ENCODE measurements at places on chromosomes 7 and 10. TPM values are rescaled to one million over a fixed set of nuclear protein-coding genes. Genes with fewer than 3 reads are reported as not detected.

DNA sequence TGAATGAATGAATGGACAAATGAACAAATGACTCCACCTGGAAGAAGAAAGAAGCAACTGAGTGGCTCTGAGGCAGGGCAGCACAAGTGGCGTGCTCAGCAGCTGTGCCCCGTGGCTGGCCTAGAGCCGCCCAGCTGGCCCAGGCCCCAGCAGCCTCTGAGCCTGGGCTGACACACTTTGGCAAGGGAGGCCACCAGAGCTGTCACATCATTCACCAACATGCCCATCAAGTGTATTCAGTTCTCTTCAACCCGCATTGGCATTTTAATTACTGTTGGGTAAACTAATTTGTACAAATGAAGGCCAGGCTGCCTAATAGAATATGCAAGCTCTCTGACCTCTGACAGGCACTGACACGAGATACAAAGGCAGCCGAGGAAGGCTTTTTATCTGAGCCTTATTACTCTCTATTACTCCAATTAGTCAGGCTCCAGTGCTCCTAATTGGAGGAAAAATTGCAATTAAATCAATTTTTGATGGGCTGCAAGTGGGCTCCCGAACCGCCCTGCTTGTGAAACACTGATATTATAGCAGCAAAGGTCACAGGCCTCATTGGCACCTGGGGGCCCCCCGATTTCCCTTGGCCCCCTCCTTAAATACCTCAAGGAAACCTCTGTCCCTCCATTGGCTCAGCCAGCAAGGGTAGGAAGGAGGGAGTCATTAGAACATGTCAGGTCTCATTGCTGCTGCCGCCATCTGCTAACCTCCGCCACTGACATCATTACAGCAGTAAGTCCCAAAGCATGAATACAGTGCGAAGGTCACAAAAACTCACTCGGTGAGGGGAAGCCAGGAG lies 41.9 kb downstream of the DPCD start:
- no peak for DNase-seq

- no peak for DNase-seq
Observed at GRCh38 chr7:159201722-159202330, 57.2 kb upstream of the VIPR2 start.

DNA sequence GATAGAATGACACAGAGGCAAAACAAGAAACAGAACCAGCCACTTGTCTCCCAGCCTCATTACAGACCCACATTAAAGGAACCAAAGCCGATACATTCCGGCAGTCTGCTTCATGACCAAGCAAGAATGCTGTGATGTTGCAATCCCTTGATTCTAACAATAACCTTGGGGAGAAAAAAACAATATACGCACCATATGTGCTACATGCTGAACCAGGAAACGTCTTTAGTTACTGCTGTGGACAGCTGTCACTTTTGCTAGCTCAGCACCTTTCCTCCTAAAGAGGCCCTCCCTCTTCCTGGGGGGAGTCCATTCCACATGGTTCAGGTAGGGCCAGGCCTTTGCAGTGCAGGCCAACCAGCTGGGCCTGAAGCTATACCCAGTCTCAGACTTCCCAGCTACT lies 79.1 kb downstream of the PRTFDC1 start:
- no peak for DNase-seq

DNA sequence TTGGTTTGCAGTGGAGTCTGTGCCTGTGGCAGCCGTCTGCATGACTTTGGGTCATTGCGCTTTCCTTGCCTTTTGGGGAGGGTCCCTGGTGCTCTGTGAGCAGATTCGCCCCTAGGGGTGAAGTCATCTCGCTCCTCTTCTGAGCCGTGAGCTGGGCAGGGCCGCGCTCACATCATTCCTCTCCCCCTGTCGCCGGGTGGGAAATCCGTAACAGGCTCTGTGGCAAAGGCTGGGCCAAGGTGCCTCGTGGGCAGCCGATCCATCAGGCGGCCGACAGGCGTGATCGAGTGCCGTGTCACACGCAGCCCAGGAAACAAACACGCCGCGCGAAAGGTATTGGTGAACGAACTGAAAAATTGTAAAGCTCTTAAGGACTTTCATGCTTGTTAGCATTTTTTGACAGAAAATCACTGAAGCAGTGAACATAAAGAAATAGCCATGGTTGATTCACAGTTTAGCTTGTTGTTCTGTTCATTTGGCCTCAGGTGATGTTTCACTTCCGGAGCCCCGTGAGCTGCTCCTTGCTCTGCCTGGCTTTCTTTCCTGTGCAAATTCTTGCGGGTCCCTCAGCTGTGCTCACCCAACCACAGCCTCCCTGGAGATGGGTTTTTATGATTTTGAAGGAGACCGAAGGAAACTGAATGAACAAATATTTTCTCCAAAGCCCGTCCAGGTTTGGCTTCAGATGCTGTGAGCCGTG lies 122.1 kb downstream of the NKX6-2 start:
- no peak for DNase-seq

The NAT16 gene
- not detected for total RNA-seq

- DNase-seq, result no peak
Observed at GRCh38 chr10:132883391-132883881, 58.9 kb downstream of the CFAP46 start.
